Mucosa of gallbladder (tissue), 1 donor: ENCODE measurements at places on chromosomes 5 and 9.

GRCh38 chr9:132498531-132499210 is 83.7 kb upstream of the BARHL1 start:
- DNase-seq = no peak

- DNase-seq = no peak
Observed at GRCh38 chr5:121325930-121326329, 525.8 kb upstream of the FTMT start.

GRCh38 chr9:120348951-120349429 is 231.0 kb downstream of the CDK5RAP2 start:
- DNase-seq = no peak

DNA sequence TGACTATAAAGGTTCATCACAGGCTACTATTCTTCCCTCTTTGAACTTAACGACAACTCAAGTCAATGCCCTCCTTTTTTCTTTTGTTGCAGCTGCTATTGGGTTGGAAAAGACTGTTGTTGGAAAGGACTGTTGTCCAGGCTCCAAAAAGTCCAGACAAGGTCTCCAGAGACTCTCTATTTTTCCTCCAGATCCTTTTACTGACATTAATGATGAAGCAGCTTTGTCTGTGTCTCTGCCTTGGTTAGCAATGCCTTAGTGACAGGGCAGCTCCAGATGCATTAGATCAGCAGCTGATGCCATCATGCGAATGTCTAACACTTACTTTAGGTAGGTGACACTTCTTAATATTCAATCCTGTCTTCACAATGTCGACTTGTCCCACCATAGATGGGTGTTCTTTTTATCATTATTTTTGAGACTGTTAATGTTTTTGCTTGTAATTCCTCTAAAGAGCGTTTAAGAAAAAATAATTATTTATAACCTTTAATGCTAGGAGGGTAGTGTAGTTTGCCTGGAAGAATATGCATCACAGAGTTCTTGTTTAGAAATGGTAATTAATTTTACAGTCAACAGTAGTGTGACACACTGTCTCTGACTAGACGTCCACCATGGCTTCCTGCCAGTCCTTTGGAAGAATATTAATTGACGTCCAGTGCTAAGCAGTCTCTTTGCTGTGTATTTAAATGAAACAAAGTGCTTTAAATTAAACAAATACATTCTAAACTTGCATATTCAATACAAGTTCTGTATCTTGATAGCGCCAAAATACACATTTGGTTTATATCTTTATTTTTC is 492.2 kb downstream of the NR2F1-AS1 start:
- DNase-seq = no peak

DNA sequence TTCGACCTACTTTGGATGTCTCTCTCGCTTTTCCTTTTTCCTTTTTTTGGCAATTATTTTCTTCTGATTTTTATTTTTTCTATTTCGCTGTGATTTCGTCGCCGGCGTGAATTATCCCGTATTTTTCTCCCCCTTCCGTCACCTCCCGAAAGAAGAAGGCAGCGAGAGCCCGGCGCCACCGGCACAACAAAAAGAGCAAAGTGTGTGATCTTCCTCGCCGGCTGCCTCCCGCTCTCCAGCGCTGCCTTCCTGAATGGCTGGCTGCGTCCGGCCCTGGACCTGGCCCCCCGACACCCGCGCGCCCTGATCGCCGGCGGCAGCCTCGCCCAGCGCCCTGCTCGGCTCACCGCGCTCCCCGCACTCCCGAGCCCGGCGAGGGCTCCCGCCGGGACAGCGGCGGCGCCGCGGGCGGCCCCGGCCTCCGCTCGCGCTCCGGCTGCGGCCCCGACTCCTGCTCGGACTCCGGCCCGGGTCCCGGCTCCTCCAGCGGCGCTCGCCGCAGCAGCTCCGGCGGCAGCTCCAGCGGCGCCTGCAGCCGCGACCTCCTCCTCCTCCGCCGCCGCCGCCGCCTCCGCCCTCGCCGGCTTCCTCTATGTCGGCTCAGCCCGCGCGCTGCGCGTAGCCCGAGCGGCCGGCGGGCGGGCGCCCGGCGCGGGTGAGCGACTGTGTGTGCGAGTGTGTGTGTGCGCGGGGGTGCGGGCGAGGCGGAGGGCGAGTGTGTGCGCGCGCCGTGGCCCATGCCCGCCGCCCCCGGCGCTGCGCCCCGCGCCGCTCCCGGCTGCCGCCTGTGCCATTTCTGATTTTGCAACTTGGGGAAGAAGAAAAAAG is 960 bp downstream of the NR2F1 start:
- no peak for DNase-seq

DNA sequence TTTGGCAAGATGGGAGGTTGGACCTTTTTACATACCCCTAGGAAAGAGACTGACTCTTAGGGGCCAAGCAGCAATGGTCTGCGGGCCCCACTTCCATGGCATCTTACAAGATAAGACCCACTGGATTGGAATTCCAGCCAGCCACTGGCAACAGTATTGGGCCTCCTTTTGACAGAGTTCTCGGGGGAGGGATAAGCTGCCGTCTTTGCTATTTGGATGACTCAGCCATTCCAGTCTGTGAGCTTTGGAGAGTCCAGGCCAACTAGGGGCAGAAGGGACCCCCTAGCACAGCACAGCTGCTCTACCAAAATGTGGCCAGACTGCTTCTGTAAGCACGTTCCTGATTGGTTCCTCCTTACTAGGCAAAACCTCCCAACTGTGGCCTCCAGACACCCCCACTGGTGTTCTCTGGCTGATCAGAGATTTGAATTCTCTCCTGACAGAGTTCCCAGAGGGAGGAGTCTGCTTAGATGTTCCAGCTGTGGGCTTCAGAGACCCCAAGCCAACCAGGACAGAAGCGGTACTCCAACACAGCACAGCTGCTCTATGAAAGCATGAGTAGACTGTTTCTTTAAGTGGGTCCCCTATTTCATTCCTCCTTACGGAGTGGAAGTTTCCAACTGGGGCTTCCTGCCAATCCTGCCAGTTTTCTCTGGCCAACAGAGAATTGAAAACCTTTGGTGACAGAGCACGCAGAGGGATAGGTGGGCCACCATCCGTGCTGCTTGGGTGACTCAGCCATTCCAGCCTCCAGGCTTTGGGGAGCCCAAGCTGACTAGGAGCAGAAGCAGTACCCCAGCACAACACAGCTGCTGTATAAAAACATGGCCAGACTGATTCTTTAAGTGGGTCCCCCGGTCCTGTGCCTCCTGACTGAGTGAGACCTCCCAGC is 672.1 kb upstream of the RIOK2 start:
- DNase-seq = no peak

- DNase-seq = no peak
Observed at GRCh38 chr9:127437497-127438264, 13.5 kb downstream of the ZNF79 start.

DNA sequence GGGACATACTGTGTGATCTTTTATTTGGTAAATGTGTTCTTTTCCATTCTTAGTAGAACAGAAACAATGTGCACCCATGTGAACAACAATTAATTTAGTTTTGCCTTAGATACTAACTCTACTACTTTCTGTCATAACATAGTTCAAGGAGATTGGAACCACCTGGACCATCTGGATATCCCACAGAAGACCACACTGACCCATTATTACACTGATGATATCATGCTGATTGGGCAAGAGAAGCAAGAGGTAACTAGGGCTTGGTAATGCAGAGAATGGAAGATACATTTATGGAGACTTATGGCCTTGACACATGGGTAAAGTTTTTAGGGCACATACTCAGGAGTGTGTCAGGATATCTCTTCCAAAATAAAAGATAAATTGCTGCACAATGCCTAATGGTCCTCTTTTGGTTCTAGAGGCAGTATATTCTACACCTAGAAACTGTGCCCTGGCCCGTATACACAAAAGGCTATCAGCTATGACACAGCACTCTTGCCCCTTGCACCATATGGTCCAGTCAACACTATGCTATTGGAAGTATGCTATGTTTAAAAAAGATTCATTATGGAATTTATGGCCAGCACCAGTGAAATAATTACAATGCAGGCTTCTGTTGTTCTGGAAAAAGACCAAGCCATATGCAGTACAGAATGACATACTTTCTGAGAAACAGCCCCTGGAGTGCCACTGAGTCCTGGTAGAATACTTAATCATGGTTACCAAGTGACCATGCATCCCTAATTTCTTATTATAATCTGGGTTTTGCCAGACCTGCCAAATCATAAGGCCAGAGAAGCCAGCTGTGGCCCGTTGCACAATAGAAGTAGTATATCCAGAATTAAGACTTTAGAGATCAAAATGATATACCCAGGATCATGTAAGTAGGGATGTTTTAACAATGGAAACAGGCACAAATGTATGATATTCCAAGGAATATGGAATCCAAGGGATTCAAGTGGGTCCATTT is 41.6 kb upstream of the MROH2B start:
- DNase-seq = no peak

DNA sequence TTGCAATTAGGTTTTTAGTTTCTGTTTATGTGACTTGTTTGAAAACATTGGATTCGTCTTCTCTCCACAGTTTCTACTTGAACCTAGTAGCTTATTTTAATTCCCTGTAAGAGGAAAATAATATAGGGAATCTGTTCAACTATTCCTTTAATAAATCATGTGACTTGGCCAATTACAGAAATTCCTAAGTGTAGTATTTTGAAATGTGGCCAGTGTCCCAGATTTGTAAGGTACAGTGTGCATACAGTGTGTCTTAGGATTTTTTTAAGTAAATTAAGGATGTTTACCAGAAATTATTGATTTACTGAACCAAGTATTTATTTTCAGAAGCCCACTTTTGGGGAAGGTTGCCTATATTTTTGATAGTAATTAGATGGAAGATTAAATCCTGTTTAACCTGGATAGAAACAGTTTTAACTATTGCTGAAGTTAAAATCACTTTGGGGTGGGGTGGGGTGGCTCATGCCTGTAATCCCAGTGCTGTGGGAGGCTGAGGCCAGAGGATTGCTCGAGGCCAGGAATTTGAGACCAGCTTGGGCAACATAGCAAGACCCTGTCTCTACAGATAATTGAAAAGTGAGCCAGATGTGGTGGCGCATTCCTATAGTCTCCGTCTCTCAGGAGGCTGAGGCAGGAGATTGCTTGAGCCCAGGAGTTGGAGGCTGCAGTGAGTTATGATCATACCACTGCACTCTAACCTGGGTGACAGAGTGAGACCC is 36.9 kb downstream of the G3BP1 start:
- no peak for DNase-seq

DNA sequence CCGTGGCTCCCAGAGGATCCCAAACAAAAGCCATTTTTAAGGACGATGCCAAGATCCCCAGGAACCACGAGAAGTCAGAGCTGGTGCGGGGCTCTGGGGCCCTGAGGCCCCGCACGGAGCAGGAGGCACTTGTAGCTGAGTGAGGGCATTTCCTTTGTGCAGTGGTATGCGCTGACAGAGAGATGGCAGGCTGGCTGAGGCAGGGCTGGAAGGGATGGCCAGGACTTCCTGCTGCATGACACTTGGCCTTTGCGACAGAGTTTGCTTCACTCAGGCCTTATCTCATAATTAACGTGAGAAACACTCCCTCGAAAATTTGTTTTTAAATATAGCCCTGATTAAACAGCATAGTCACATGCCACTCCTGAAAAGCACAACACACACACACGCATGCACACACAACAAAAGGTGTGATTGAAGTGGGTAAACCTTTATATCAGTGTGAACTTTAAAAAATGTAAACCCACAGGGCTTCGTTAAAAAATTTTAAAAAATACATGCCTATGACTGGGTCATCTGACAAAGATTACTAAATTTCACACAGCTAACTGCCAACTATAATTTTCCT is 536.6 kb downstream of the PDE4D start:
- no peak for DNase-seq

GRCh38 chr9:37787059-37787458 is 2.2 kb upstream of the EXOSC3 start:
- no peak for DNase-seq
